ENCODE measurements at places on chromosomes 16 and 17.

GRCh38 chr17:79784353-79785016 lies 6.5 kb downstream of the CBX2 start:
- no peak for DNase-seq

DNA sequence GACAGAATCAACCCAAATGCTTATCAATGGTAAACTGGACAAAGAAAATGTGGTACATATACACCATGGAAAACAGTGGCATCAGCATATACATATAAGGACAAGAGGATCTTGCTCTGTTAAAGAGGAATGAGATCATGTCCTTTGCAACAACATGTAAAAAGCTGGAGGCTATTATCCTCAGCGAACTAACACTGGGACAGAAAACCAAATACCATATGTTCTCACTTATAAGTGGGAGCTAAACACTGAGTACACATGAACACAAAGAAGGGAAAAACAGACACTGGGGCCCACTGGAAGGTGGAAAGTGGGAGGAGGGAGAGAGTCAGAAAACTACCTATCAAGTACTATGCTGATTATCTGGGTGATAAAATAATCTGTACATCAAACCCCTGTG lies 447.3 kb upstream of the MAF start:
- DNase-seq = no peak

DNA sequence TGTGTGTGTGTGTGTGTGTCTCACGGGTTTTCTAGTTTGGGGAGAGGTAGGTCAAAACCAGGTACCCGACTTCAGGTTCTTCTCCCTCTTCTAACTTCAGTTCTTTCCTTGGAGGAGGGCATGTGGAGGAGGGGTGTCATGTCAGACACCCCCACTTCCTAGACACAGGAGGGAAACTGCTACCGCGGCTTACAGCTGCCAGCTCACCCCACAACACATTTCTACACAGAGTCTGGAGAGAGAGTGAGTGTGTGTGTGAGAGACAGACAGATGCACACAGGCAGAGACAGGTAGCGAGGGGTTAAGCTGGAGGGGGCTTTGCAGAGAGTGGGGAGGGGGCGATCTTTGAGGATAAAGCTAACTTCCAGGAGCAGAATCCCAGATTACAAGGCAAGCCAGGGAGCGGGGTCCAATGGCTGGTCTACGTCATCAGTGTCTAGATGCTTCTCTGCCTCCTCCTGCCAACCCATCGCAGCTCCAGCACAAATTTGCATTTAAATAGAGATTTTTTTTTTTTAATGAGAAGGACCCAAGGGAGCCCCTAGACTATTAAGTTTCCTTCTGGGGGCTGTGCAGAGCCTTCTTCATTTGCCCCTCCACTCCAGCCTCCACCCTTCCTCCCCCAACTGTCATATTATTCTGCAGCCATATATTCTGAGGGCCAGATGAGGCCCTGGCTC lies 48.9 kb downstream of the MRM1 start:
- no peak for DNase-seq

- no peak for DNase-seq
These were observed 12.8 kb downstream of the ZNF778 start for GRCh38 chr16:89230255-89230654.

DNA sequence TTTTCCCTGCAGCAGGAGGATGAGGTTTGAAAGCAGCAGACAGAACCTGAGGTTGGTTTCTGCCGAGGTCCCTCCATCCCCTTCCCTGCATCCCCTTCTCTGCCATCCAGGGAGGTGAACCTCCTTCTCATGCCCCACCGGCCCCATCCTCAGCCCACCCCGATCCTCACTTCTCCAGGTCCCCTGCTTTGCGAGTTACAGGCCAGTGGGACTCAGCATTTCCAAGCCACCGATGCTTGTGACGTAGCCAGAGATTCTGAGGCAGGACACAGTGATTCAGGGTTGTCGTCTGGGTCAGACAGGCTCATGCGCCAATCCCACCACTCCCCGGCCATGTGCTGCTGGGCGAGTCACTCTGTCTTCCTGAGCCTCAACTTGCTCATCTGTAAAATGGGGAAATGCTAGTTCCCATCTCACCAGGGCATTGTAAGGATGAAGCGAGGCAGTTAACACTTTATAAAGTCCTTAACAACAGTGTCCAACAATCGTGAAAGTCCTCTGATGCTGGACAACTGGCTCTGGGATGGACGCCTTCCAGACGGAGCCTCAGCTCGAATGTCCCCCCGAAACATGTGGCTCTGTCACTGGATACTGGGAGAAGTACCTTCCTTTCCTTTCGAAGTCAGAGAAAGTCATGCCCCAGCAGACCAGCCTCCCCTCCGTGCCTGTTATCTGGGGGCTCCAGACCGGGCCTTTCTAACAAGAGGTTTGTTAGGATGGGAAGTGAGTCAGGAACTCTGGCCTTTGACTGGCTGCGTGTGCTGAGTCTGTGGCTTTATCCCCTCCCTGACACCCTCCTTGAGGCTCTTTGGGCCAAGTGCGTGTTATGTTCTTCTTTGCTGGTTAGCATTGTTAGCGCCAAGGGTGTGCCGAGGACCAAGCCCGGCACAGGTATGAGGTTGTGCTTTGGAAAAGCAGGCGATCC lies 21.9 kb downstream of the SEC14L5 start:
- no peak for DNase-seq

- no peak for DNase-seq
These were observed 750 bp downstream of the TMEM132E start for GRCh38 chr17:34579979-34580684.

Measured in activated T-helper 1 cell treated with anti-CD3 and anti-CD28 coated beads, Interleukin-2, amount 50 U/mL, for 16 hours (primary cell).